ENCODE measurements at places on chromosomes 13 and 19.

DNA sequence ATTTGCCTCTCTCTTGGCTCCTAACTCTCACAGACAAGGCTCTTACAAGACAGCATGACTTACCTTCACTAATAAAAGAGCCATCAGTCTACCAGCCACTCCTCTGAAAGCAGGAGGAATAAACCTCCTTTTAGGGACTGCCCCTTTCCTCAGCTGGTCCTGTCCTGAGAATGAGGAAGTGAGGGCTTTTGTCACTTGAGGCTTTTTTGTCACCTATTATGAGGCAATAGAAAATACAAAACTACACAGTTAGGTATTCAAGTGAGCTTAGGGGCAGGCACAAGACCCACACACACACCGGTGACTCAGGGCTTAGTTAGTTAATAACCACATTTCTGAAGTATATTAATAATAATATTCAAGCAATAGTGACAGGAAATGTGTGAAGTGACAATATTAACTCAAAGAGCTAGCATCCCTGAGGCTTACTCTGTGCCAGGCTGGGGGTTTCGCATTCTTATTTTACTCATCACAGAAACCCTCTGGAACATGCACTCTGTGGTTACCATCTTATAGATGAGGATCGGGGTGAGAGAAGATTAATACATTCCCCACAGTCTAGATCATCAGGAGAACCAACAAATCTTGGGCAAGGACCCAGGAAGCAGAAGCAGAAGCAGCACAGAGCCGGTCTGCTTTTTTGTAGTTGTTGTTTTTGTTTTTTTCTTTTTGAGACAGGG is 379.9 kb downstream of the LIG4 start:
- DNase-seq = no peak

DNA sequence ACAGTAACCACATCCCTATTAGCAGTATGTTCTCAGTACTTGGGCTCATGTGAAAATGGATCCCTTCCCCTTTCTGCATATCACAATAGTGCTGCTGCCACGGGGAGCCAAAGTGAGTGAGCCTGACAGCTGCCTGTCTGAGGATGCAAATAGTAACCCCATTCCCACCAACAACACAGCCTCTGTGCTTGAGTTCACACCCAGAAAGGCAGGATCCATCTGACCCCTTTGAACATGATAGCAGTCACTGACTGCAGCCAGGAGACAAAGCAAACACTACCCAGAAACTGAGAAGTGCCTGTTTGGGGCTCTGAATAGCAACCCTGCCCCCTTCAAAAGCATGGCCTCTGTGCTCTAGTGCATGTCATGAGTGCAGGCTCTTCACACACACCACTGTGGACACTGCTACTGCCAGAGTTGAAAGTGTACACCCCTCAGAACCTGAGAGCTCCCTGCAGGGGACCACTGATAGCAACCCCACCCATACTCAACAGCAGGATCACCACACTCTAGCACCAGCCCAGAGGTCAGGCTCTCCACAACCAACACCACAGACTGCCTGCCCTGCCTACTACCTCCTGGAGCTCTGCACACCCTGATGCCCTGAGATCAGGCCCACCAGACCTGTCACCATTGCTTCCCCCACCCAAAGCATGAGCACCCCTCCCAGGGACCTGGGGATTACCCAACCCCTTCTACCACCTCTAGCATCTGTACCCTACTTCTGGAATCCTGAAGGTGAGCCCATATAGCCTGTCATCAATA is 1563.5 kb upstream of the PRR20A start:
- no peak for DNase-seq

GRCh38 chr19:1985588-1986356 is 29.7 kb downstream of the BTBD2 start:
- DNase-seq = no peak

GRCh38 chr19:12093777-12094176 is 29.2 kb downstream of the ZNF844 start:
- DNase-seq = no peak

DNA sequence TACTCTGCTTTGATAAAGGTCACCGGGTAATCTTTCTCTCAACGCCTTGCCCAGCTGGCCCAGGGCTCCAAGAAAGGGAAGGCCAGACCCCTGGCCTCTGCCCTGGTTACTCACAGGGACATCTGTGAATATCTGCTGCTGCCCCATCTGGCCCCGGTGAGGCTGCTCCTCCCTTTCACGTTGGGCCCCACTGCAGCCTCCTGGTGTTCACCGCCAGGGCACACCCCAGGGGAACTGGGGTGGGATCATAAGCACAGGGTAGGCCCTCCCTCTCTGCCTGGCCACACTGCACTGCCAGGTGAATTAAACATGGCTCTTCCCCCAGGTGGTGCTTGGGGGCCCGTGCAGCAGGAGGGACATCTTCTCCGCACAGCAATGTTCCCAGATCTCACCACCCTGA is 12.7 kb downstream of the LAIR1 start:
- no peak for DNase-seq

DNA sequence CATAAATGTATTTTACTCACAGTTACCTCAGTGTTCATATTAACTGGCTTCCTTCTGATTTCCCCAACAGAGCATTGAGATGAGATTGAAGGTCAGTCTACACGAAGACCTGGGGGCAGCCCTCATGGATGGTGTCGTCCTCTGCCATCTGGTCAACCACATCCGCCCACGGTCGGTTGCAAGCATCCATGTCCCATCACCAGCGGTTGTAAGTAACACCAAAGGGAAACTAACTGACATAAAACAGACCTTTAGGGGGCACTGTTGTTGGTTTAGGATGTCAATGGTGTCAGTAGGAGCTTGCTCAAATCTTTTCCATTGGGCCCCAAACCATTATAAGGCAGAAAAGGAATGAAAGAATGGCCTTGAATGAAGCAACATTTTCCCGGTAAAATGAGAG is 68.2 kb downstream of the ESD start:
- DNase-seq = no peak

DNA sequence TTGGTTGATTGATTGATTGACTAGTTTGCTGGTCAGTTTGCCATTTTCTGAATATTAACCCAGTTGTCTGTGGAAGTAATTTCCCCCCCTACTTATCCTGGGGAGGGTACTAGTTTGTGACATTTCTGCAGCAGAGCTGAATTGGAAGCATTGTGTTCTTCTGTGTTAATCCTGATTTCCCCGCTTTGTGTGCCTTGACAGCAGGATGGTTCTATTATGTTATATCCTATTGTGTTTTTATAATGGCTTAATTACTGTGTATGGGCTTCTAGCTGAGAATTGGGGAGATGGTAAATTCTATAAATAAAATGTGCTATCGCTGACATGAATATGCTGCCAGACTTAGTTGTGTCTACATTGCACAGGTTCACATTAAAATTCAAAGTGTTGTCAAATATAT is 499.7 kb downstream of the COG6 start:
- no peak for DNase-seq

GRCh38 chr19:31513841-31514240 is 164.6 kb upstream of the TSHZ3 start:
- DNase-seq = no peak

DNA sequence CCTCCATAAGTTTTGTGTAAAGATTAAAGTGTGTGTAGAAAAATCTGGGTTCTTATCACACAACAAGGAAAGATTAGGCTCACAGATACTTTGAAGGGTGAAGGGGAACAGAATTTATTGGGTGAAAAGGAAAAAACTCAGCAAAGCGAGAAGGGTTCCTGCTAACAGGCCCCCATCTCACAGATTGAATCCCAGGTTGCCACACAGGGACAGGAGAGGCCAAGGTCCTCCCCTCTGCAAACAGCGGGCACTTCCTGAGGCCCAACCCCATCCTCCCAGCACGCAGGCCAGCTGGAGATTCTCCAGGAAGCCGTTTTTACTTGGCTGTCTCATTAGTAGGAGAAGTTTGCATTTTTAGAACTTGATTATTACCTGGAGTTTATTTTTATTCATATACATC is 15.2 kb upstream of the ERCC5 start:
- no peak for DNase-seq

DNA sequence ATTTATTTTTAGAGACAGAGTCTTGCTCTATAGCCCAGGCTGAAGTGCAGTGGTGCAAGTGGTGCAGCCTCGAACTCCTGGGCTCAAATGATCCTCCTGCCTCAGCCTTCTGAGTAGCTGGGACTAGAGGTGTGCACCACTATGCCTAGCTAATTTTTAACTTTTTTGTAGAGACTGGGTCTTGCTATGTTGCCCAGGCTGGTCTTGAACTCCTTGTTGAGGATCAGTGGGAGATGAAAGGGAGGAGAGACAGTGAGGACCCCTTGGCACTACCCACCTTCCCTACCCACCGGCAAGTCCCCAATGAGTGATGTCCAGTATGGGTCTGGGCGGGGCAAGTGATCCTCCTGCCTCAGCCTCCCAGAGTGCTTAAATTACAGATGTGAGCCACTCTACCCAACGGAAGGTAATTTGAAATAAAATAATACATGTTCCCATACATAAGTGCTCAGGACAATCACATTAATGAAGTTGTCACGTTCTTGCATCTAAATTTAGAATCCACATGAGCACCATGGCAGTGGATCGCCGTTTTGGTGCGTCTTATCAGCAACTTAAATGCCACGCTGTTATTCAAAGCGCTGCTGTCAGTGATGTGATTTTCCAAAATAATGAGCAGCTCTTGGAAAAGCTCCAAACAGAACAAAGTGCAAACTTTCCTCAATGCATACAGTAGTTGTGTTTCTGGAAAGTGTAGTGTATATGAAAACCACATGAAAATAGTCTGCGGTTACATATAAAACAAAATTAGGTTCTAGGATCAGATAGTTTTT is 5.9 kb upstream of the ARL11 start:
- no peak for DNase-seq

DNA sequence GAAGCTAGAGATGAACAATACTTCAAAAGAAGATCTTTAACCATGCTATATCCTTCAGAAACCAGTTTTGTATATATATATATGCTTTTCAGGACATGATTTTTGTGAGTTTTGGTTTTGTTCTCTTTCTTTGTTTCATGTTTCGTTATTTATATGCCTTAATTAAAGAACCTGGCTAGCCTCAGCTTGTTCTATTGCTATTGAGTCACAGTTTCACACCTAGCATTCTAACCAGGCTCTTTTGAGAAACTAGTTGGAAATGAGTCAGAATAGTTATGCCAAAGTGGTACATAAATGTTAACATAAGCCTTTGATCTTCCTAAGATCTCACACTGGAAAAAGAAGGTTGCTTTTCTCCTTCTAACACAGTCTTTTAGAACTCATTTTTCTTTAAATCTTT is 1925.2 kb downstream of the OLFM4 start:
- DNase-seq = no peak

- DNase-seq = no peak
These were observed 184.9 kb downstream of the DIAPH3 start for GRCh38 chr13:59978862-59979261.

DNA sequence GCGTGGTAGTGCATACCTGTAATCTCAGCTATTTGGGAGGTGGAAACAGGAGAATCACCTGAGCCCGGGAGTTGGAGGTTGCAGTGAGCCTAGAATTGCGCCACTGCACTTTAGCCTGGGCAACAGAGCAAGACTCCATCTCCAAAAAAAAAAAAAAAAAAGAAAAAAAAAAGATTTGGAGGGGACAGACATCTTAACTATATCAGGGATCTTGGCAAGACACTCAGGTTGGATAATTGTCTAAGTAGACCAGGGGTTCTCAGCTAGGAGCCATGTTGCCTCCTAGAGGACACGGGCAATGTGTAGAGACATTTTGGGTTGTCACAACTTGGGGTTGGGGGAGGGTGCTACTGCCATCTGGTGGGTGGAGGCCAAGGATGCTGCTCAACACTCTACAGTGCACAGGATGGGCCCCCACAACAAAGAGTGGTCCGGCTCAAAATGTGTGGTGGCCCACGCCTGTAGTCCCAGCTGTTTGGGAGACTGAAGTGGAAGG is 1.9 kb upstream of the ZNF580 start:
- no peak for DNase-seq

GRCh38 chr19:47215581-47215980 is 15.4 kb downstream of the BBC3 start:
- DNase-seq = no peak

DNA sequence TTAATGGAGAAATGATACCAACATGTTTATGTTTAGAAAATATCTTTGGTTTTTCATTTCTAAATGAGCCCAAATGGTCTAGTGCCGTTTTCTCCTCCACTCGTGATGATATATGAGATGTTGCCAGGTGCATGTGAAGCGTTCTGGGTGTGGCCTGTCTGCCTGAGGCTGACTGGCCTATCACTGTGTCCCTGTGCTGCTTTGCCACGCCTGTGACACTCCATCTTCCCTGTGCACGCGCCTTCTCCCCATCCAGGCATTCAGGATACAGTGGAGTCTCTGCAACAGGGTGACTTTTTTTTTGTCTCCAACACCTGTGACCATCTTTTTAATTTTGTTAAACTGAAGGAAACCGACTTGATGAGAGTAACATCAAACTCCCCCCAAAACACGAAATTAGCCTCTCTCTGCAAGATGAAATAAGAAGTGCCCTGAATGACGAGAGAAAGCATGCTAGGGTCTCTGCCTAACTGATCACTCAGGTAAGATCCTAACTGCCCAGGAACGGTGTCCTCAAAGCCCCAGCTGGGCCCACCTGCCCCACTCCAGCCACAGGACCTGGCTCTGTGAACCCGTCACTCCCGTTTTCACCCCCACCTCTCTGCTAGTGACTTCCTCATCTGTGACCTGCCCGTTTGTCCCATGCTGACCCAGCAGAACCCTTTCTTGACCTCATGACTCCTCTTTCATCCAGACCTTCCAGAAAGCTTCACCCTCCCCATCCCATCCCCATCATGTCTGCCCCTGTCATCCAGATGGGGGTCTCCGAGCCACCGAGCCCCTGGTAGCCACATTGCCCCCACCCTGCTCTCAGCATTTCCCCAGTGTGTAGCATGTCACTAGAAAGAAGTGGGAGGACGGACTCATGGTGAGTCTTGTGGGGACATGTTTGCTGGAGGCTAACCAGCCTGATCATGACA is 33.2 kb upstream of the TFDP1 start:
- DNase-seq = no peak

GRCh38 chr13:99415851-99416331 is 85.4 kb upstream of the TM9SF2 start:
- no peak for DNase-seq

DNA sequence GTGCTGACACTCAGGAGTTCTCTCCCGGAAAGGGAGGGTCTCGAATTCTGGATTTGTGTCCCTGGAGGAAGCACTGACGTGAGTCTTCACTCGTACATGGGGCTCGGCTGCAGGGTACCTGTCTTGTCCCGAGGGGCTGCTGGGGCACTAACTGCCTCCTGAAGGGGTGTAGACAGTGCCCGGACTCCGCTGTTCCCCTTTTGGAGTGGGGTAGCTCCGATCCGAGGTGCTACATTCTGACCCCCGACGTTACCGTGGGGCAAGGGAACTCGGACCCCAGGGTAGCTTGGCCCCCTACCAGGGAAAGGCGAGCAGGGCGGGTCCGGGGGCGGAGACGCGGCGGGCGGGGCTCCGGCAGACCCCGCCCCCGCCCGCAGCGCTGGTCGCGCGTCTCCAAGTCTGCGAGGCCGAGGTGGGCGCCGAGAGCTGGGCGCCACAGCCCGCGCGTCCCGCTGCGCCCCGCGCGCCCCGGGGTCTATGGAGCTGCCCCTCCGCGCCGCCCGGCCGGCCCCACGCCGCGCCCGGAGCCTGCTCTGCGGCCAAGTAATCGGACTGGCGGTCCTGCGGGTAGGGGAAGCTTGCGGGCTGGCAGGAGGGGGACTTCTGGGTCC is at the start of gene NPAS1:
TSS of gene NPAS1 (plus strand) at position 407 of the 611 bp plus-strand sequence. CDS start 1,211 bp downstream, outside the sequence.
- DNase-seq = no peak

All from effector CD4-positive, alpha-beta T cell (primary cell).